C1 segment of cervical spinal cord (tissue), 14 donors: ENCODE measurements at places on chromosomes 1 and 21.

DNA sequence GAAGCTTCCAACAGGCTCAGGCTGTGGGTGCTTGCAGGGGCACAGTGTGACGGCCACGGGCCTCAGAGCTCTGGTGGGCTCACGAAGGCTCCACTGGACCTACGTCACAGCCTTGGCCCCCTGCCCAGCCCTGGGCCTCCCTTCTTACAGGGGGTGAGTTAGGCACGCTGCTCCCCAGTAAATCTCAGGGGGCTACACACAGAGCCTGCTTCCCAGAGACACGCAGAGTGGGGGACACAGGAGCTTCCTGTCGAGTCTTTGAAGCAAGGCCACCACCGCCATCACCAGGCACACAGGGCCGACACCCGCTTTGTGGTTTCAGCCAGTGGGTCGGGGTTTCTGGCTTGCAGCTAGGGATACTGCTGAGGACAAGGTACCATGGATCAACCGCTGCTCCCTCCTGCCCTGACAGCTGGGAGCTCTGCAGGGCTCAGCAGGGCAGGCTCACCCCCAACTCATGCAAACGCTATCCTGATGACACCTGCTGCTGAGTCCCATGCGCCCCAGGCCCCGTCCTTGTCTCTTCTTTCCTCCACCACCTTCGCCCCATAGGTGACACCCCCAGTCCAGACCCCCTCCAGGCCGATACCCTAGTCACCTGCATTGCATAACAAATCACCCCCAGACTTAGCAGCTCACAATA lies 5.5 kb upstream of the CFAP410 start:
- no peak for DNase-seq

DNA sequence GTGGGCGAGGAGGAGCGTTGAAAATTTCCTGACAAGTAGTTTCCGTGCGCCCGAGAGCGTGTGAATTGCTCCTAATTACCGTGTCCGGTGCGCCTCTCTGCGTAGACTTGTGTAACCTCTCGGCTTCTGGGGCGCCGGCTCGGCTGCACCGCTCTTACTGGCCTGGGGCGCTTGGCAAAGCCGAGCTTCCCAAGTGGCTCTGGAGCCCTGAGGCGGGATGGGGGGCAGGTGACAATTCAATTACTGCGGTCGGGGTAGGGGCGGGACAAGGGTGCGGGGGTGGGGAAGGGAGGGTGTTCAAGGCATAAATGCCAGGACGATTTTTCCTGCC lies 392 bp upstream of the DMRTA2 start:
- no peak for DNase-seq

DNA sequence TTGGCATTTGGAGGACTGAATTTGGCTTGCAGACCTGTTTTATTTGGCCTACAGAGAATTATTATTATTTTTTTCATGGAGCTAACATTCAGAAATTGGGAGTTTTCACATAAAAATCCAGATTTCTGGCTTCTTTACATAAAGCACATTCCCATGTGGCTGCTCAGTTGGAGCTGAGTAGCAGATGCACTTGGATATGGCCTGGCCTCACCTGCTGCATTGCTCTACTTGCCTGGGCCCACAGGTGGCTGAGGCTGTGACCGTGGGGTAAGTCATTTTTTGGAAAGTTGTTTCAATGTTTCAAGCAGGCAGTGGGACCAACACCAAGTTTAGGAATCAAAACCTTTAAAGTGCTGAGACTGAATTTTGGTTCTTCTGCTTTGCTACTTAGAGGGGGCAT lies 56.7 kb downstream of the GADD45A start:
- DNase-seq: no peak

GRCh38 chr1:29712284-29712651 lies 475.9 kb downstream of the PTPRU start:
- no peak for DNase-seq

DNA sequence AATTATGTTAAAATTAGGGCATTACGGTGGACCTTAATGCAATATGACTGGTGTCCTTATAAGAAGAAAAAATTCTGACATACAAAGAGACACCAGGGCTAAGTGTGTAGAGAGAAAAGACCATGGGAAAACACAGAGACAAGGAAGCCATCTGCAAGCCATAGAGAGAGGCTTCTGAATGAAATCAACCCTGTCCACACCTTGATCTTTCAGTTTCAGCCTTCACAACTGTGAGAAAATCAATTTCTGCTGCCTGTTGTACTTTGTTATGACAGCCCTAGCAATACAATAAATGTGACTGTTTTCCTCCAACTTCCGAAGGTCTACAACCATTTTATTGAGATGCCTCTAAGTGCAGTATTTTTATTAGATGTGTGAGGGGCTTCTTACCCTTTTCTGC lies 1407.2 kb downstream of the MRPL39 start:
- DNase-seq: no peak

DNA sequence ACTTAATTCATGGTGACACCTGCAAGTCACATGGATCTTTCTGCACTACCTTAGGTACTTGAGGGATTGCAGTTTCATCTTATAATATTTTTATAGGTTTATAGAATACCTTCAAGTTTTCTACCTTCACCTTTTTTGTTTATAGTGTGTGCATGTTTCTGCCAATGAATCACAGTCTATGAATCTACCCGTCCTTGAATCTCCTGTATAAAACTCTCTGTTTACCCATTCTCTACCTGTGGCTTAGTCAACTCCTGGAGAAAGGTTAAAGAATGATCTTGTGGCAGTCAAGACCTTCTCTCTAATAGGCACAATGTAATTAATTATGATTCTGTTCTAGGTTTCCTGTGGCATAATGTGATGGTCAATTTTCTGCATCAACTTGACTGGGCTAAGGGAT lies 3.2 kb upstream of the GSTM2 start:
- DNase-seq: no peak

GRCh38 chr1:31208361-31208945 lies 31.2 kb downstream of the NKAIN1 start:
- DNase-seq: no peak

DNA sequence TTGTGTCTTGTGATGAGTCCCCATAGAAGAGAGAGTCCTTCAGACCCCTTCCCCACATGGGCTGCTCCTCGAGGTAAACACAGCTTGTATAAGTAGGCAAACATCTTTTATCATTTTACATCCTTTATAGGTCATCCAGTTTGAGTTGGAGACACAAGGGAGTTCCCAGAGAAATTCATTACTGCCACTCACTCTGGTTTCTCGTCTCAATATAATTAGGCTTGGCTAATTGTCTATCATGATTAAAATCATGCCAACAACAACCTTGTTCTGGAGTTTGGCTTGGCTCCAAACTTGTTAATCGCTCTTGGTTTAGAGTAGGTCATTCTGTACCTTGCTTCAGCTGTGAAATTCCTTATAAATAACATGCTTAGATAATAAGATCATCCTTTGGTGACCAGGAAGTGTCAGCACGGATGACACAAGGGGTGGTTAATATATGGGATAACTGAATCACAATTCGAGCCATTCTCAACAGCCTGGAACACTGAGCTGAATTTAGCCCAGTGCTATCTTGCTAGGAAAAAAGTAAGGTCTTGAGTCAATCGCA lies 70.7 kb upstream of the DAB1 start:
- no peak for DNase-seq

DNA sequence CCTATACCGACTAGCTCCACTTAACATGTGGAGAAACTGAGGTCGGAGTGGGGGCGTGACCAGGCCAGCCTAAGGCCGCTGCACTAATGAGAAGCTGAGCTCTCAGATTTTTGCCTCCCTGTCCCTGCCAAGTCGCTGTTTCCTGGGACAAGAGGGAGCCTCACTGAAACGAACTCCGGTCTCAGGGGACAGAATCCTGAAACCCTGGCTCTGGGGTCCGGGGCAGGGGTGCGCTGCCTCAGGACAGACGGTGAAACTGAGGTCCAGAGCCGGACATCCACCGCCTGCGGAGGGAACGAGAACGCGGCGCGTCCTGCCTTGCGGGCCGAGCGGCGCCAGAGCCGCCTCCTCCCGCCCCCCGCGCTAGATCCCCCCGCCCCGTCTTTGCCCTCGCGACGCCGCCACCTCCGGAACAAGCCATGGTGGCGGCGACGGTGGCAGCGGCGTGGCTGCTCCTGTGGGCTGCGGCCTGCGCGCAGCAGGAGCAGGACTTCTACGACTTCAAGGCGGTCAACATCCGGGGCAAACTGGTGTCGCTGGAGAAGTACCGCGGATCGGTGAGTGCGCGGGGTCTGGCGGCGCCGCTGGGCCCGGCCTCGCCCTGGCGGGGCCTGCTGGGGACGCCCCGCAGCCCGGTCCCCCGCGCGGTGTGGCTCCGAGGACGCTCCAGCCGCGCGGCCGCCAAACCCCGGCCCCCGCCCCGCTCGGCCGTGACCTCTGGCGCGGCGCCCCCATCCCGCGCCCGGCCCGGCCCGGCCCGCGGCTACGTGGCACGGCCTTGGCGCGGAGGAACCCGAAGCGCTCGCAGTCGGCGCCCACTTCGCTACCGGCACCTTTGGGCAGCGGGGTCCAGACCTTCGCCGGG lies at the start of gene GPX7:
GPX7 (plus strand) TSS at position 381 of the 865 bp plus-strand sequence; CDS start at position 420, 39 bp downstream.
- peak; percentile 70 for DNase-seq

DNA sequence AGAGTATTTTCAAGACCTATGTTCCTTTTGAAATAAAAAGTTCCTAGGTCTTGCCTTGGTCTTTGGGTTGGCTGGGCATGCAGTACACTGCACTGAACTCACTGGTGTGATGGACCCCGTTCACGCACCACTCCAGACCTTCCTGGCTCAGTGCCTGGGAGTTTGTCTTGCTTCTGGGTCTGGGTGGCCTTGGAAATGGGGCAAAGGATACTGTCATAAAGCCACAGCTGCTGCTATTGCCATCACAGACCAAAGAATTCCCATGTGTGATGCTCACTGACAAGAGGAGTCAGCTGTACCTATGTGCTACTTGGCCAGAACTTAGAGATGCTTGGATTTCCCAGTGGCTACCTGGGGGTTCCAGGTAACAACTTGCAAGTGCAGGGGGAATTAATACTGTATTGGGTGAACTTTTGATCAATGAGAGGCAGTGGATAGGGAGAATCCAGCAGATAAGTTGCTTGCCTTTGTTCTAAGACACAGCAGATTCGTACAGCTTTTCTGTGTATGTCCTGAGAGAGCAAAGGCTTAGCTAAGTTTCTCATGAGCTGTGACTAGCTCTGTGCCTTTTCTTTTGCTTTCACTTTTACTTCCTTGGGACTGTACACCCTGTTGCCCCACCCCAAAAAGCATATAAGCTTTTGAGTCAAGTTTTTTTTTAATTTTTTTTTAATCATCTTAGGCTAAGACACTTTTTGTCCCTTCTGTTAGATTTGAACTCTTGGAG lies 115.3 kb downstream of the RUNX1 start:
- no peak for DNase-seq
